T-cell (primary cell): ENCODE measurements at places on chromosomes 6 and 20.
A peak's percentile ranks its signal among the peaks of the same experiment; 100 is the strongest.

- H3K4me1 ChIP-seq, result no peaks in the 10 kb centered on the region
- no peak overlapping the region for H3K4me3 ChIP-seq
- no peaks in the 10 kb centered on the region for H3K27me3 ChIP-seq
- H3K36me3 ChIP-seq, result no peaks in the 10 kb centered on the region
- H3K27ac ChIP-seq, result no peak overlapping the region
Observed at GRCh38 chr6:158843751-158844683, 24.8 kb upstream of the EZR start.

- H3K4me1 ChIP-seq, result no peaks in the 10 kb centered on the region
- H3K27me3 ChIP-seq, result no peaks in the 10 kb centered on the region
- DNase-seq, result no peak
Observed at GRCh38 chr20:25676164-25676809, 20.4 kb downstream of the ZNF337 start.

DNA sequence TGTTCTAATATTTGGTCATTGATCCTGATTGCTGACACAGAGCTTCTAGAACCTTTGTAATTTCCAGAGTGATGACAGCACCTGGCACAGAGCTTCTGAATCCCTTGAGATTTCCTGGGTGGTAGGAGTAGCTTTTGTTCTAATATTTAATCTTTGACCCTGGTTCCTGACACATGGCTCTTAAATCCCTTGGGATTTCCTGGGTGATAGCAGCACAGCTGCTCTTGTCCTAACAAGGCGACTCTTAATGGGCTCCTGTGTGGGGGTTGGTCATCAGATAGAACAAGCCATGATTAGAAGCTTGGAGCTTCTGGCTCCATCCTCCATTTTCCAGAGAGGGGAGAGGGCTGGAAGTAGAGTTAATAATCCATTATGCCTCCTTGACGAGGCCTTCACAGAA is 18.4 kb downstream of the GMPR start:
- no peaks in the 10 kb centered on the region for H3K36me3 ChIP-seq
- H3K27ac ChIP-seq, result no peak overlapping the region
- DNase-seq, result no peak
- peaks cover 2% of the 10 kb centered on the region for H3K4me1 ChIP-seq

DNA sequence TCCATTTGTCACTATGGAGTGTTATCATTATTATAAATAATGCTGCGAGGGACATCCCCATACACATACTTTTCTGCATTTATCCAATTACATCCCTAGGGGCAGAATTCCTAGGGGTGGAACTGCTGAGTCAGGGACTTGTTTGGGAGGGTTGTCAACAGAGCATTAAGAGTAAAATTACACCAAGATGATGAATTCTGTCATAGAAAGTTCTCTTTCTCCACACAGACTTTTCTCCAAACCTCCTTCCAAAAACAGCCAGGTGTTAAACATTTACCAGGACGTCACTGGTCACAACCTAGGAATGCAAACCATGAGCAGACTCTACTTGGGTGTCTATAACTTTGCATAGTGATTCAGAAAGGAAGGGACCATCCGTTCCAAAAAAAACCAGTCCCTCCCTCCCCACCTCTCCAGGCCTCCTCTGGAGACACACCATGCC is 95.5 kb downstream of the PRND start:
- no peak overlapping the region for H3K27ac ChIP-seq
- no peaks in the 10 kb centered on the region for H3K27me3 ChIP-seq
- H3K4me1 ChIP-seq, result peaks cover 69% of the 10 kb centered on the region
- H3K36me3 ChIP-seq, result peaks cover 34% of the 10 kb centered on the region

DNA sequence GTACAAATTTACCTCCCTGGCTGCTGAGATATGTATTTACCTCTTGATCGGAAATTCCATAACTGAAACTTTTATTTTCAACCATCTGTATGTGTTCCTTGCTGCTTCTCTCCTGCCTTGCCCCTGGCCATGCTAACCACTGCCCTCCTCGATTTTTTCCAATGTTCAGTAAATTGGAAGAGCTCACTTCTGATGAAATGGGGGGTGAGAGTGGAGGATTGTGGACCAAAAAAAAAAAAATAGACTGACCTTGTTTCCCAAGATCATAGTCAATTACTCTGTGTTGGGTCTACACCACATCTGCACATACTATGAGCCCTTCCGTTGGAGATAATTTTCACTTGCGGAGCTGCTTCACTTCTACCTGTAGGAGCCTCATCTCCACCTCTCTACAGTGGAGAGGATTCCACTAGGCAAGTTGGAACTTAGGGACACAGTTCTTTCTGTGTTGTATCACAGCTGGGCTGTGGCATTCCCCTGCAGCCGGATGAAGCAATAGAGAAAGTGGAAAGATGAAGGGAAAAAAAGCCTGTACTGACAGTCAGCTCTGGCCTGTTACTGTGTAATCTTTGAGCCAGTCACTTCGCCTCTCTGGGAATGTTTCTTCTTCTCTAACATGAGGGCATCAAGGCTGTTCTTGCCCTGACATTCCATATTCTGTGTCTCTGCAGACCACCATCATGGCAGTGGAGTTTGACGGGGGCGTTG is 1.6 kb downstream of the PSMB9 start:
- peaks cover 62% of the 10 kb centered on the region for H3K36me3 ChIP-seq
- H3K4me1 ChIP-seq, result peaks cover 28% of the 10 kb centered on the region
- peak overlapping the region; percentile 99 for H3K27ac ChIP-seq
- no peak overlapping the region for H3K4me3 ChIP-seq

DNA sequence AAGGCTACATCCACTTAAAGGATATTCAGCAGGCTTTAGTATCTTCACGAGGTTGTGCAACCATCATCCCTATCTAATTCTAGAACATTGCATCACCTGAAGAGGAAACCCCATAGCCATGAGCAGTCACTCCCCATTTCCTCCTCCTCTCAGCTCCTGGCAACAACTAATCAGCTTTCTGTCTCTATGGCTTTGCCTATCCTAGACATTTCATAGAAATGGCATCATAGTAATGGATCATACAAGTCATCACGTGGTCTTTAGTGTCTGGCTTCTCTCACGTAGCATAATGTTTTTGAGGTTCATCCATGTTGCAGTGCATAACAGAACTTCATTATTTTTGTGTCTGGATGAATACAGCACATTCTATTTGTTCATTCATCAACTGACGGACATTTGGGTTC is 20.5 kb downstream of the SNAI1 start:
- no peak overlapping the region for H3K4me3 ChIP-seq
- H3K4me1 ChIP-seq, result no peaks in the 10 kb centered on the region
- no peaks in the 10 kb centered on the region for H3K27me3 ChIP-seq
- no peak for DNase-seq

GRCh38 chr6:84356907-84357306 is 129.5 kb upstream of the CEP162 start:
- no peak overlapping the region for H3K4me3 ChIP-seq
- H3K36me3 ChIP-seq, result no peaks in the 10 kb centered on the region
- no peak overlapping the region for H3K27ac ChIP-seq
- no peak for DNase-seq

DNA sequence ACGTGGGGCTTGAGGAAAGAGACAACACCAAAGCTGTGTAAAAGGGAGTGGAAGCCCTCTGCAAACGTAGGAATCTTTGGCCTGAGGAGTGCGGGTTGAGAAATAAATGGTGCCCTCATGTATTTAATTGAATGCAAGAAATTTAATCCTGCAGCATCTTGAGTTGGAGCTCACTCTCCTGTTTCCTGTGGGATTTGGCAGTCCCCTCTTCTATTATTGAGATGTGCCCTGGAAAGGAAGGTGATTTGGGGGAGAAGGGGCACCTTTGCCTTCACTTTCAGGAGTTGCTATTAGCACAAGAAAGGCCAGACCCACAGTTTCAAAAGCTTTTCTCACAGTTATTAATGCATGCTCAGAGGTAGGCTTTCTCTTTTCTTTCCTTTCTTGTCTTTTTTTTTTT is 201.4 kb upstream of the HDDC2 start:
- peaks cover 2% of the 10 kb centered on the region for H3K27me3 ChIP-seq
- H3K36me3 ChIP-seq, result no peaks in the 10 kb centered on the region
- DNase-seq, result no peak
- H3K4me3 ChIP-seq, result no peak overlapping the region
- H3K27ac ChIP-seq, result no peak overlapping the region

GRCh38 chr6:116836606-116837342 is 7.9 kb upstream of the GPRC6A start:
- no peak overlapping the region for H3K4me3 ChIP-seq
- no peak overlapping the region for H3K27ac ChIP-seq
- H3K4me1 ChIP-seq, result no peaks in the 10 kb centered on the region

- H3K36me3 ChIP-seq, result peaks cover 6% of the 10 kb centered on the region
- no peak overlapping the region for H3K4me3 ChIP-seq
- no peak for DNase-seq
- H3K4me1 ChIP-seq, result peaks cover 12% of the 10 kb centered on the region
Observed at GRCh38 chr6:150894935-150895552, 29.5 kb downstream of the MTHFD1L start.

DNA sequence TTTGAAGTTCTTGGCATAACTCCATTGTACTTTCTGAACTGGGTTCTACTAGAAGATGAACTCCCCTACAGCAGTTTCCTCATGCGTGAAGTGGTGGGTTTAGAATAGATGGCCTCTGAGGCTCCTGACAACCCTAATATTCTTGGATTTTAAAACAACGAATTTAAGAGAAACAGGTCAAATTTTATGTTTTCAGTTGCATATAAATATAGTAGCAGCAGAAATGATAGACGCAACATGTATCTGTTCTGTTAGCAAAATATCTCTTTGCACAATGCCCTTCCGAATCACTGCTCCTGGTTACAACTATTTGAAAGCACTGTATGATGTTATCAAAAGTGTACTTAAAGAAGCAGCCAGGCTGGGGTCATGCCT is 247.2 kb downstream of the TBC1D7 start:
- H3K27ac ChIP-seq, result no peak overlapping the region
- no peaks in the 10 kb centered on the region for H3K36me3 ChIP-seq
- H3K4me3 ChIP-seq, result no peak overlapping the region
- H3K4me1 ChIP-seq, result no peaks in the 10 kb centered on the region

- no peaks in the 10 kb centered on the region for H3K4me1 ChIP-seq
- H3K27ac ChIP-seq, result no peak overlapping the region
- no peak for DNase-seq
- H3K4me3 ChIP-seq, result no peak overlapping the region
- H3K36me3 ChIP-seq, result no peaks in the 10 kb centered on the region
Observed at GRCh38 chr20:16390991-16391390, 182.3 kb downstream of the KIF16B start.

DNA sequence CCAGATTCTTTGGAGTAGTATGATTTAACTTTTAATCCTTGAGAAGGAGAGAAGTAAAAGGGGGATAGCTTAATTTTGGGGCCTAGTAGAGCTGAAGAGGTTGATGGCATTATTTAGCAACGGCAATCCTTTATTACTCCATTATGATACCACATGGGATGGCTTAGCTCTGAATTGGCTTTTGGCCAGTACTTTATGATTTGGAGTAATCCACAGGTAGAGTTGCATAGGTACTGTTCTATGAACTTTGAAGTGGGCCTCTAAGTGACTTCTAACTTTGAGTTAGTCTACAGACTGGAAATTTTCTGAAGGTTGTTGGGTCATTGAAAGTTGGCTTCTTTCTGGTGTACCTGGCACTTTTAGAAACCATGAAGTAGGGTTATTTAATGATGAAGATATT is 11.6 kb downstream of the YWHAB start:
- no peaks in the 10 kb centered on the region for H3K27me3 ChIP-seq
- H3K4me3 ChIP-seq, result no peak overlapping the region
- peaks cover 40% of the 10 kb centered on the region for H3K4me1 ChIP-seq
- peaks cover 28% of the 10 kb centered on the region for H3K36me3 ChIP-seq

DNA sequence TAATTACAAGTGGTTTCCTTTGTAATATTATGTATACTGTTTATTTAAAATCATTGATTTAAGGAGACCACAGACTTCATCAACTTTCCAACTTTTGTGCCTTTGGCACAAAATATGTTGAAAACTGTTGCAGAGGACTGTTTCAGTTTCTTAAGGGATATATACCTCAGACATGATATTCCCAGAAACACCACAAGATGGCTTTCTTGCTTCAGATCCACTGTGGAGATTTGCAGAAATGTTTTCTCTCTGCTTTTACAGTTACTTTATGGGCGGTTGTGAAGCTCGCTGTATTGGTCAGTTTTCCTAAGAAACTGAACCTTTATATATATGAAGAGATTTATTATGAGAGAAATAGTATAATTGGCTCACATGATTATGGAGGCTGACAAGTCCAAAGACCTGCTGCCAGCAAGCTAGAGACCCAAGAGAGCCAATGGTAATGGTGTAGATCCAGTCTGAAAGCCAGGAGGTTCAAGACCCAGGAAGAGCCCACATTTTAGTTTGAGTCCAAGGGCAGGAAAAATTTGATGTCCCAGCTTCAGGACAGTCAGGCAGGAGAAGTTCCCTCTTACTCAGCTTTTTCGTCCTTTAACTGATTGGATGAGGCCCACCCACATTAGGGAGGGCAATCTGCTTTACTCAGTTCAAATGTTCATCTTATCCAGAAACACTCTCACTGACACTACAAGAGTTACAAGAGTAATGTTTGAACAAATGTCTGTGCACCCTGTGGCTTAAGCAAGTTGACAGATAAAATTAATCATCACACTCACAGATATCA is 12.8 kb downstream of the ME1 start:
- no peak overlapping the region for H3K27ac ChIP-seq
- no peak for DNase-seq
- no peaks in the 10 kb centered on the region for H3K27me3 ChIP-seq
- no peaks in the 10 kb centered on the region for H3K4me1 ChIP-seq

DNA sequence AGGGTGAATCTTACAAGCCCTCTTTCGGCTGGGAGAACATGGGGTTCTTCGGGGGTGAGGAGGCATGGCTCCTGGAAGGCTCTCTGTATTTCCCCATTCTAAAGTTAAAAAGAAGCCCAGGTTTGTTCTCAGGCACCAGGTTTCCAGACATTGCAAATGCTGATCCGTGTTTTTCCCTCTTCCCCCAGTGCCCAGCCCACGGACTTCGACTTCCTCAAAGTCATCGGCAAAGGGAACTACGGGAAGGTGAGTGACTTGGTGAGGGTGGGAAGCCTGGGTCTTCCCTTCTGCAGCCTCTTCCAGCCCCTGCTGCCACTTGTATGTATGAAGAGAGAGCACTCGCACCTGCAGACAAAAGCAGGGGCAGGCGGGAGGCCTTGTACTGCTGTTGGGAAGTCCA is 8.7 kb downstream of the SGK2 start:
- no peaks in the 10 kb centered on the region for H3K36me3 ChIP-seq
- no peaks in the 10 kb centered on the region for H3K4me1 ChIP-seq
- H3K27ac ChIP-seq, result no peak overlapping the region
- no peak overlapping the region for H3K4me3 ChIP-seq
- H3K27me3 ChIP-seq, result peaks cover 7% of the 10 kb centered on the region
- DNase-seq, result no peak

DNA sequence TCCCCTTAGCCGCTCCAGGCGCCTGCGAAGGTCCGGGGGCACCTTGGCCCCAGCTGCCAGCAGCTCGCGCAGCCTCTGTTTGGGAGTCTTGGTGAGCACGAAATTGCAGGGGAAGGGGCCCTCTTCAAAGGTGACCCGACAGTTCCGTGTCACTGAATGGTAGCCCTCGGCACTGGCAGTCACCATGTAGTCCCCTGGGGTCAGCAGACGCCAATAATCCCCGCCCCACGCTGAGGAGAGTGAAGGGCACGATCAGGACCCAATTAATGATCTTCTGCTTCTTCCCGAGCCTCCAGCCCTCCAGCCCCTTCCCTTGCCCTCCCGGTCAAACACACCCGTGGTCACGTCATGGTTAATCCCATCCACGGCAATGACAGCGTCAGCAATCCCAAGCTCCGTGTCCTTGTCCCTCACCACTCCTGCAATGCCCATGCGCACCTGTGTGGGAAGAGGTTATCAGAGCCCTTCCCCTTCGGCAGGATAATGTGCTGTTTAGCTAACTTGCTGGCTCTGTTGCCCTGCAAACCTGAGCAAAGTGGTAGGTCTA is 6.2 kb downstream of the CPXM1 start:
- no peak overlapping the region for H3K4me3 ChIP-seq
- H3K36me3 ChIP-seq, result no peaks in the 10 kb centered on the region
- no peak overlapping the region for H3K27ac ChIP-seq
- peaks cover 7% of the 10 kb centered on the region for H3K4me1 ChIP-seq

- no peak for DNase-seq
- no peak overlapping the region for H3K4me3 ChIP-seq
- no peak overlapping the region for H3K27ac ChIP-seq
- no peaks in the 10 kb centered on the region for H3K36me3 ChIP-seq
Observed at GRCh38 chr6:70151616-70152015, 151.3 kb downstream of the COL9A1 start.
